ENCODE measurements at places on chromosomes 11 and 22. TPM values are rescaled to one million over a fixed set of nuclear protein-coding genes. Genes with fewer than 3 reads are reported as not detected.

GRCh38 chr22:46453829-46454503, 83.5 kb downstream of the CELSR1 start:
- H3K36me3 ChIP-seq, result no peaks in the 10 kb centered on the region
- H3K4me1 ChIP-seq, result no peaks in the 10 kb centered on the region
- DNase-seq, result no peak

DNA sequence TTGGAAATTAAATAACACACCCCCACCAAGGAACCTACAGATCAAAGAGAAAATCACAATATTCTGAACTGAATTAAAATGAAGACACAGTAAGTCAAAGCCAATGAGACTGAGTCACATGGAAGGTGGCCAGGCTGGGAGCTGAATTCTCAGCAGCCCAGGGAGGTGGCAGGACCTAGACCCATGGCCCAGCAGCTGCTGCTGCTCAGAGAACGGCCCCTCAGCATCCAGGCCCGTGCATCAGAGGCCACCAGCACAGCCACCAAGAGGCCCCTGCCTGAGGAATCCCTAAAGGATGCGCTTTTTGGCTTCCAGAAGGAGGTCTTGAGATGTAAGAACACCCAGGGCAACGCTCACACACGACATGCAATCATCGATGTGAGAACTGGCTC, 35.0 kb downstream of the TBX1 start:
- H3K4me3 ChIP-seq, result no peak overlapping the region
- no peaks in the 10 kb centered on the region for H3K36me3 ChIP-seq

DNA sequence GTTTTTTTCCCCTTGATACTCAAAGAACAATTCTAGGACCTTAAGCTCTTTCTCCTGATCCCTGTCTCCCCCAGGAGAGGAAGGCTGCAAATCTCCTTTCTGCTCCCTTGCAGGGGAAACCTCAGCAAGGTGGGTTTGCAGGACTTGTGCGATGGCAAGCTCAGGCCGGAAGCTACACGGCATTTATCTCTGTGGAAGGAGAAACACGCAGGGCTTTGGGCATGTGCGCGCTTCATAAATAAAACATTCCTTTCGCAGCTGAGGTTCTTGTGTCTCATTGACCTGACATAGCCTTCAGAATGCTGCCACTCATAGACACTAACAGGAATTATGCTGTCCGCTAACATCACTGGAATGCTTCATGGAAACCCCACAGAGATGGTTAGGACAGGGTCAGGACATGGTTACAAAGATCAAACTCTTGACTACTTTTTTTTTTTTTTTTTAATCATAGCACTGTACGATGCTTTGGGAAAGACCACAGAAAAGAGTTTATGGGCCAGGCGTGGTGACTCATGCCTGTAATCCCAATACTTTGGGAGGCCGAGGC, 42.6 kb downstream of the SLN start:
- no peaks in the 10 kb centered on the region for H3K36me3 ChIP-seq
- no peak overlapping the region for H3K4me3 ChIP-seq
- H3K4me1 ChIP-seq, result no peaks in the 10 kb centered on the region
- H3K27me3 ChIP-seq, result no peaks in the 10 kb centered on the region
- H3K27ac ChIP-seq, result no peak overlapping the region

- H3K27me3 ChIP-seq, result no peaks in the 10 kb centered on the region
- DNase-seq, result no peak
- no peaks in the 10 kb centered on the region for H3K4me1 ChIP-seq
- no peaks in the 10 kb centered on the region for H3K36me3 ChIP-seq
- no peak overlapping the region for H3K4me3 ChIP-seq
- no peak overlapping the region for H3K27ac ChIP-seq
Measured at GRCh38 chr11:21316591-21316990, 647.2 kb downstream of the NELL1 start.

DNA sequence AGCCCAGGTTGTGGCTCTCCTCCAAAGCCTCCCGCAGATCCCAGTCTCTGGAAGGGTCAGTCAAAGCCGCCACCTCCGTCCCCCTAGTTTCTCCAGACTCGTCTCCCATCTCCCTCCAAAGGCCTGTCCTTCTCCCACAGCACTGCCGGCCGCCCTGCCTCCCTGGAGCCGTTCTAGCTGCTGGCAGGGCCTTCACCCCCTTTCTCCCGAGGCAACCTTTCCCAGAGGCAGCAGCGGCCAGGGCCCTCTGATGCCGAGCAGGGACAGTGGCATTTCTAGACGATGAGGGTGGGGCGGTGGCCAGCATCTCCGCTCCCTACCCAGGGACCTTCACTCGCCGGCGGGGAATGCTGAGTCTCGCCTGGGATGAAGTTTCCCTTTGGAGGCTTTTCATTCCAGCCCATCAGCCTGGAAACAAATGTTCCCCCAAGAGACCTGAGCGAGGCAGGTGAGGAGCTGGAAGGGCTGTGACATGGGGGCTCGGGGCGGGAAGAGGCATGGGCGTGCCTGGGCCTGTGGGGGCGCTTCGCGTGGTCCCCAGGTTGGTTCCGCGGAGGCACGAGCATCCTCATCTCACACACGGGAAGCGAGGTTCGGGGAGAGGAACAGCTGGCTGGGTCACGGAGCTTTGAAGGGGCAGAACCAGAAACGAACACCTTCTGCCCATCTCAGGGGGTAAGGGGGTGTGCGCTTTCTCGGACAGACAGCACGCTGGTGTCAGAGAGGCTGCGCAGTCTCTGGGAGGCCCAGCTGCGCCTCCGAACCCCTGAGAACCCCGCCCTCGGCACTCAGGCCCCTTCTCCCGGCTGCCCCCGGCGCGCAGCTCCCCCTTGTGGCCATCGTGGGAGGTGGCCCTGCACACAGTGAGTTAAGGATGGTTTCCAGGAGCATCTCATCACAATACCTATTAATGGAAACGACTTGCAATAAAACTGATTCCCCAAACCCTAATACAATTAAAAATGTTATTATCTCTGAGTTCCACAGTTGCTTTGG, 18.1 kb upstream of the KLHL35 start:
- H3K36me3 ChIP-seq, result no peaks in the 10 kb centered on the region
- no peak overlapping the region for H3K27ac ChIP-seq
- H3K4me1 ChIP-seq, result no peaks in the 10 kb centered on the region
- no peak overlapping the region for H3K4me3 ChIP-seq
- H3K27me3 ChIP-seq, result no peaks in the 10 kb centered on the region
- DNase-seq, result peak; percentile 35

TMEM191B gene
- total RNA-seq, result 8.3 TPM

GRCh38 chr11:126328444-126328843, 24.6 kb downstream of the DCPS start:
- DNase-seq, result no peak
- H3K4me3 ChIP-seq, result no peak overlapping the region
- H3K27me3 ChIP-seq, result no peaks in the 10 kb centered on the region
- H3K4me1 ChIP-seq, result no peaks in the 10 kb centered on the region

- H3K27me3 ChIP-seq, result no peaks in the 10 kb centered on the region
- peak overlapping the region; percentile 84 for H3K4me3 ChIP-seq
- H3K36me3 ChIP-seq, result peaks cover 45% of the 10 kb centered on the region
- DNase-seq, result no peak
Measured at GRCh38 chr11:62601122-62601371, 618 bp downstream of the MTA2 start.

GRCh38 chr22:17675584-17675983, 37.0 kb downstream of the BCL2L13 start:
- DNase-seq, result no peak
- no peak overlapping the region for H3K4me3 ChIP-seq
- no peaks in the 10 kb centered on the region for H3K27me3 ChIP-seq
- H3K36me3 ChIP-seq, result peaks cover 4% of the 10 kb centered on the region
- H3K27ac ChIP-seq, result no peak overlapping the region

DNA sequence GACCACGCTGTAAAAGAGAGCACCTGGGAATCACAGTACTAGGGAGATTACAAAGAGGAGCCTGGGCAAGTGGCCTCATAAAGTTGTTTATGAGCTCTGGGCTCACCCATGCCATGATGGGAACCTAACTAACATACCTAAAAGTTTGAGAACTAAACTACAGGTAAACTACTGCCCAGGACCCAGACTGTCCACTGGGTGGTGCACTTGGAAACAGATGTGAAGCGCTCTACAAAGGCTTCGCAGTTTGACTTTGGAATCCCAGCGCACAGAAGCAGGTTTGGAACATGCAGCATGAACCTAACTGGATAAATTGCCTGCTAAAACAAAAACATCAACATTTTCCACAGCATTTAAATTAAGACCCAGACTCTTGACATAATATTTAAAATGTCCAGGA, 418.6 kb downstream of the FAM181B start:
- no peaks in the 10 kb centered on the region for H3K4me1 ChIP-seq
- H3K36me3 ChIP-seq, result no peaks in the 10 kb centered on the region
- DNase-seq, result no peak
- no peaks in the 10 kb centered on the region for H3K27me3 ChIP-seq
- H3K27ac ChIP-seq, result no peak overlapping the region

DNA sequence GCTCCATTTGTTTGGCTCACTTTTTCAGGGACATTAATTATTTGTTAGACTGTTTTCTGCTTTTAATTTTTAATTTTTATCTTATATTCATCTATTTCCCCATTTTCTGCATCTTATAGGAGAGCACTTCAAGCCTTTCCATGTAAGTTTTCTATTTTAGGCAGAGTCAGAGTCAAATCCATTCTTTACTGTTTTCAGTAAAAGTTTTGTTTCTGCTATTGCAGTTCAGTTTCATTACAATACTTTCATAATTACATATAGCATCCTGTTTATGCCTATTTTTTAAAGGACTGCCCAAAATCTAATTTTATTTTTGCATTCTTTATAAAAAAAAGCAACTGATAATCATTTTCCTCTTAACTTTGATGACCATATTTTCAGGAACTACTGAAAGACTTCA, 3.8 kb upstream of the OR10A5 start:
- H3K27me3 ChIP-seq, result no peaks in the 10 kb centered on the region
- no peaks in the 10 kb centered on the region for H3K4me1 ChIP-seq
- no peaks in the 10 kb centered on the region for H3K36me3 ChIP-seq
- DNase-seq, result no peak
- no peak overlapping the region for H3K27ac ChIP-seq

DNA sequence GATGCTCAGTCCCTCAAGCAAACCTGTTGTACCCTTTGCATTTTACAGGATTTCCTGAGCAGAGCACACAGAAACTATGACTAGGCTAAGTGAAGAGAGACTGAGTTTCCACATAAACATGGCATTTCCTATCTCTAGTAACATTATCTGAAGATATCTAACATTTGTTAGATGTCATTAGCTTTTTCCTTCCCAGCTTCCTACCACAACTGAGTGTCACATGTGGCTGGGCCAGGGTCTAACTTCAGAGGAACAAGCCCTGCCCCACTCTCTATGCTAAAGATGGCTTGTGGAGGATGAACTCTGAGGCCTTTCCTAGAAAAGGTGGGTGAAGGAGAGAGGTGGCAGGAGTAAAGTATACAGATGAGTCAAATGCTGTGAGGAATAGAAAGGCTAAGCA, 16.5 kb downstream of the C22orf42 start:
- H3K4me3 ChIP-seq, result no peak overlapping the region
- H3K27ac ChIP-seq, result no peak overlapping the region
- no peaks in the 10 kb centered on the region for H3K36me3 ChIP-seq
- peaks cover 15% of the 10 kb centered on the region for H3K4me1 ChIP-seq
- no peaks in the 10 kb centered on the region for H3K27me3 ChIP-seq

BRSK2 gene
- total RNA-seq, result 1.5 TPM

DNA sequence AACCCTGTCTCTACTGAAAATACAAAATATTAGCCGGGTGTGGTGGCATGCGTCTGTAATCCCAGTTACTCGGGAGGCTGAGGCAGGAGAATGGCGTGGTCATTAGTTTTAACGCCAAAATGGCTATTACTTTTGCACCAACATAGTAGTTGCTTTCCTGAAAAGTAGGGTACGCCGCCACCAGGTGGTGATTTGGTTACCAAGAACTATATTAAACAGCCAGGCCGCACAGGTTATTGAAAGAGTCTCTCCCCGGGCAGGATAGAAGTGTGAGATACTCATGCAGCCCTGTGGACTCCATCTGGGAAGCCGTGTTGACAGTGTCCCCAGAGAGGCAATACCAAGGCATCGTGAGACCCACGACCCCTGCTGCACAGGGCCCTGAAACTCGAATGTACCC, 24.6 kb upstream of the LRRC32 start:
- no peak overlapping the region for H3K4me3 ChIP-seq
- H3K4me1 ChIP-seq, result no peaks in the 10 kb centered on the region
- no peaks in the 10 kb centered on the region for H3K36me3 ChIP-seq

- no peak overlapping the region for H3K4me3 ChIP-seq
- no peaks in the 10 kb centered on the region for H3K4me1 ChIP-seq
- no peaks in the 10 kb centered on the region for H3K36me3 ChIP-seq
- H3K27ac ChIP-seq, result no peak overlapping the region
- no peak for DNase-seq
Measured at GRCh38 chr22:47780281-47780875, 1017.9 kb downstream of the TBC1D22A start.

DNA sequence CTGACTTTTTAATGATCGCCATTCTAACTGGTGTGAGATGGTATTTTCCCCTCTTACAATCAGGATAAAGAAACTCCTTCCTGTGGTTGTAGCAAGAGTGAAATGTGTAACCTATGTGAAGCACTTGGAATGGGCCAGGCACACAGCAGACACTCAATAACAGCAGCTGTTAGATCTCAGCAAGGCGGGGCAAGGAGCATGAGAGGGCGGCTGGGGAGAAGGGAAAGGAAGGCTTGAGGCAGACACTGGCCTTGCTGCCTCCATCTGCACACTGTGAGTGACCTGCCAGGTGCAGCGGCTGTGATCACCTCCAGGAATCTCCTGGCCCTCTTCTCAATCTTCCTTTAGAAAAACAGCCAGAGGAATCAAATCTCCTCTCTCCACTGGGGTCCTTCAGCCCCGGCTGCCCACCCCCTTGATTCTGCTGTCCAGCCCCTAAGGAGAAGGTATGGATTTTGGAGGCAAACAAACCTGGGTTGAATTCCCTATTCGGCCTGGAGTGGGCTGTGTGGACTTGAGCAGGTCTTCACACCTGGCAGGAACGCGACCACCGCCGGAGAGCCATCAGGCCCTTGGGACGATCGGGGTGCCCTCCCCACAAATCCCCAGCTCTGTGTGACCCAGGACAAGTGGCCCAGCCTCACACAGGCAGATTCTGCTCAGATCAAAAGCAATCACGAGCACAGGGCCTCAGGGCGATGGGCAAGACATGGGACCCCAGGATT, 49.0 kb downstream of the RPUSD4 start:
- no peak for DNase-seq
- H3K27me3 ChIP-seq, result no peaks in the 10 kb centered on the region
- H3K27ac ChIP-seq, result no peak overlapping the region
- H3K36me3 ChIP-seq, result no peaks in the 10 kb centered on the region
- H3K4me3 ChIP-seq, result no peak overlapping the region

NUCB2 gene
- total RNA-seq, result 6.8 TPM

LRRN4CL gene
- total RNA-seq, result 0.25 TPM

GRCh38 chr22:49659924-49660315, 167.8 kb downstream of the BRD1 start:
- no peak overlapping the region for H3K4me3 ChIP-seq
- H3K27ac ChIP-seq, result no peak overlapping the region
- H3K36me3 ChIP-seq, result no peaks in the 10 kb centered on the region

CHRM1 gene
- not detected for total RNA-seq

DNA sequence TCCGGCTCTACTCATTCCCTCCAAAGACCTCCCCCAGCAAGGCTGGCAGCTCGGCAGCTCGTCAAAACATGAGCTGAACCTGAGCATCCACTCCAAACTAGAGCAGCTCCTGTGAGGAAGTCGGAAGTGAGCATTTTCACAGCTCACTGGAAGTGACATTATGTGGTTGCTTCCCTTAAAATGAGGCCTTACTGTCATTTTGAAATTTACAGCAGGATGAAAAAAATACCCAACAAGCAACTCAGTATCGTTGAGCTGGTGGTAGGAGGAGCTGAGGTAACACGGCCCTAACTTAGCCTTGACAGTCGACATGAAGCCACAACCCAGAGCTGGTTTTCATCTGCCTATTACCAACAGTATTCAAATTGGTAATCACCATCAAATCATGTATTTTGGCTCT, 38.0 kb upstream of the ARFGAP3 start:
- peaks cover 40% of the 10 kb centered on the region for H3K4me1 ChIP-seq
- no peaks in the 10 kb centered on the region for H3K27me3 ChIP-seq
- peak; percentile 69 for DNase-seq
- H3K36me3 ChIP-seq, result no peaks in the 10 kb centered on the region
- H3K27ac ChIP-seq, result peak overlapping the region; percentile 80

All from B cell (primary cell).